ENCODE measurements at places on chromosomes 7 and 10. TPM values are rescaled to one million over a fixed set of nuclear protein-coding genes. Genes with fewer than 3 reads are reported as not detected.
A peak's percentile ranks its signal among the peaks of the same experiment; 100 is the strongest.

Gene HOXA6
- 1.0 TPM for total RNA-seq

Gene CALML5
- total RNA-seq: not detected

Gene BHLHA15
- not detected for total RNA-seq

Gene IFIT1B
- total RNA-seq: not detected

Gene ABCB8
- total RNA-seq: 47.8 TPM

Gene PNLIP
- total RNA-seq: not detected

Gene SPRN
- total RNA-seq: 0.05 TPM

- peak; percentile 49 for DNase-seq
Observed at GRCh38 chr7:94656925-94657731, 1.2 kb upstream of the SGCE start.

DNA sequence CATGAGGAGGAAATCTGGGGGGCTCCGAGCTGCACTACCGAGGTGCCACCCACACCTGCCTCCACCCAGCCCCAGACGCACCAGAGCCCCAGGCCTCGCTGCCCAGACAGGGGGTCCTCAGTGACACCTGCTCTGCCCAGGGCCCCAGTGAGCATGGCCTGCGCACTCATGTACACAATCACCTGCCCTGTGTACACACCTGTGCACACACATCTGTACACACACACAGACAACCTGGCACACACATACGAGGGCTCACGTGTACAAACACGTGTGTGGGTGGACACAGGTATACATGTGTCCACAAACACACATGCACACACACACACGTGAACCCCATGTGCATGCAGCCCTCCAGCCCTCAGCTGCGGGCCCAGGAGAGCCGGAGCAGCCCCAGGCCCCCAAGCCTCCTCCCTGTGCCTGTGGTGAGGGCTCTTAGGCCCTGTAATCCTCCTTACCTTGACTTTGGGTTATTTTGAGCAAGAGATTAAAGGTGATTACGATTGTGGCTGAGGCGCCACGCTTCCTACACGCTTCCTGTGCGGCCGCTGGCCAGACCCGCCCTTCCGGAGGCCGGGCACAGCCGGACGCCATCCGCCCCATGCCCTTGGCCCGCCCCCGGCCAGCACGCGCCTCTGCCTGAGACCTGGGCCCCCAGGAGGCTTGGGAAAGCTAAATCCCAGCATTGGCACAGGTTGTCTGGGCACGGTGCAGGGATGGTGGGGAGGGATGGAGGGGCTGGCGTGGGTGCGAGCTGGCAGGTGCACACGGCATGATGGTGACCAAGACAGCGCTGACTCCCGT is 71.9 kb downstream of the ELFN1 start:
- no peak for DNase-seq

DNA sequence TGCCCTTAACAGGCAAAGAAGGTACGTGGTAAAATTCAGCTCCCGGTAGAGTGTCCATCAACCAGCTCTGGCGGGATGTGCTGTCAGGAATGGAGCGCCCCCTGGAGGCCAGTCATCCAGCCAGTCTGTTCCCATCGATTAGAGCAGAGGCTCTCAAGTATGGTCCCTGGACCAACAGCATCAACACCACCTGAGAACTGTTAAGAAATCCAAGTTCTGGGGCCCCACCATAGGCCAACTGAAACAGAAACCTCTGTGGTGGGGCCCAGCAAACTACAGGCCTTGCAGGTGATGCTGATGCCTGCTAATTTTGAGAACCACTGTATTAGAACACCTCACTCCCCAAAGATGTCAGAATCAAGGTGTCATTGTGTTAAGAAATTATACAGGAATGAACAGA is 109.2 kb downstream of the DPY19L1 start:
- peak; percentile 49 for DNase-seq

- no peak for DNase-seq
Observed at GRCh38 chr7:19410691-19411090, 265.5 kb upstream of the FERD3L start.

- no peak for DNase-seq
Observed at GRCh38 chr7:100413889-100414288, 14.6 kb downstream of the ZCWPW1 start.

DNA sequence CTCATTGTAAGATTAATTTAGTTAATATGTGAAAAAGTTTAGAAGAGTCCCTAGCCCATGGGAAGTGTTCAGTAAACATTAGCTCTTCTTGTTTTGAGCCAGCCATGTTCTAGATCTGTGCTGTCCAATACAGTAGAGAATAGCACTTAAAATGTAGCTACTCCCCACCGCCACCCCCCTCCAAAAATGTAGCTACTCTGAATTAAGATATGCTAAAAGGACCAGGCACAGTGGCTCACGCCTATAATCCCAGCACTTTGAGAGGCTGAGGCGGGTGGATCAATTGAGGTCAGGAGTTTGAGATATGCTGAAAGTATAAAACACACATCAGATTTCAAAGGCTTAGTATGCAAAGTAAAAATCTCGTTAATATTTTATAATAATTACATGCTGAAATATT is 47.3 kb upstream of the MXI1 start:
- DNase-seq: no peak

- DNase-seq: peak; percentile 37
Observed at GRCh38 chr10:88693392-88694020, 12.5 kb upstream of the LIPK start.

DNA sequence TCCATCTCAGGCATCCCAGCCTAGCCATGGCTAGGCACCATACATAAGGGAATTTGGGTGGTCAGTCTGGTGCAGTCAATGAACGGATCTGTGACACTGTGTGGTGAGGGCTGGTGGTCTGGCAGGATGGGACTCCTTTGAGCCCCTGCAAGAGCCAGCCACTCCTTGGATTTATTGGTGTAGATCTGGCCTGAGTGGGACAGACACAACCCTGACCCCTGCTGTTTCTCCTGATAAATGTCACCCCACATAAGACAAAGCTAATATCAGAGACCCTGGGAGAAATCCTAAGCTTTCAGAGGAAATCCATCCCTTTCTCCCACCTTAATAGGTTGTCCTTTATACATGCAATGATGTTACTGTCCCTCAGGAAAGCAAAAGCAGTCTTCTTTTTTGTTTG is 2.3 kb downstream of the FBXO24 start:
- DNase-seq: peak; percentile 42
